ENCODE measurements at places on chromosomes 12 and 14. TPM values are rescaled to one million over a fixed set of nuclear protein-coding genes. Genes with fewer than 3 reads are reported as not detected.

The DYRK2 gene
- total RNA-seq: 8.9 TPM

The PDZRN4 gene
- not detected for total RNA-seq

The LPAR5 gene
- 0.03 TPM for total RNA-seq

The LRCOL1 gene
- total RNA-seq: not detected

The RASSF3 gene
- 41.8 TPM for total RNA-seq

The ZNF705A gene
- not detected for total RNA-seq

The GIT2 gene
- 21.1 TPM for total RNA-seq

Measured in G401 (cell line).